ENCODE measurements at places on chromosomes 3 and 15.

GRCh38 chr3:127573912-127574311 is 16.6 kb downstream of the TPRA1 start:
- DNase-seq = no peak

DNA sequence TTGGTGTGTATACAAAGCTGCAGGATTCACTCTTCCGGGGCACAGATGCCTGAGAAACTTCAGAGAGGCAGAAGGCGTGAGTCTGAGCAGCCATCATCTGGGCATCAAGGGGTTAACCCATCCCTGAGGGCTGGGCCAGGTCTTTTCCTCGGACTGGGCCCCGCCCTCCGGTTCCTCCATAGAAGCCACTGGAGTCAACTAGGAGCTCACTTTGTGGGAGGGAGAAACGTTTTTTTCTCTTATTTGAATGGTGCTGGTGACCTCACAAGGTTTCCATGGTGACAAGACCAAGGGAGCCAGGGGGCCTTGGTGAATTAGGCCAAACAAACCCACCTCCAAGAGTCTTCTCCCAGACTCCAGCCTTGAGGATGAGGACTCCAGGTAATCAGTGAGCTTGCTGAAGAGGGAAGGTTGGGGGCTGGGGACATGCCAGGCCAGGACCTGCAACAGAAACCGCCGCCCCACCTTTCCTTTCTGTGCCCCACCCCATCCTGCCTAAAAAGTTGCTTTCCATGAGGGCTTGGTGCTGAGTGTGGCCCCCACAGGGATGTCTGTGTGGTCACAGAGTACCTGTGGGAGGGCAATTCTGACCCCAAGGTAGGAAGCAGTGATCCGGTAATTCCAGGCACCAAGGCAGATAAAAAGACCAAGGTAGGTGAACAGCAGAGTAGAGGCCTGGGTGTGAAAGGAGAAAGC is 14.8 kb upstream of the INSYN1 start:
- no peak for DNase-seq

DNA sequence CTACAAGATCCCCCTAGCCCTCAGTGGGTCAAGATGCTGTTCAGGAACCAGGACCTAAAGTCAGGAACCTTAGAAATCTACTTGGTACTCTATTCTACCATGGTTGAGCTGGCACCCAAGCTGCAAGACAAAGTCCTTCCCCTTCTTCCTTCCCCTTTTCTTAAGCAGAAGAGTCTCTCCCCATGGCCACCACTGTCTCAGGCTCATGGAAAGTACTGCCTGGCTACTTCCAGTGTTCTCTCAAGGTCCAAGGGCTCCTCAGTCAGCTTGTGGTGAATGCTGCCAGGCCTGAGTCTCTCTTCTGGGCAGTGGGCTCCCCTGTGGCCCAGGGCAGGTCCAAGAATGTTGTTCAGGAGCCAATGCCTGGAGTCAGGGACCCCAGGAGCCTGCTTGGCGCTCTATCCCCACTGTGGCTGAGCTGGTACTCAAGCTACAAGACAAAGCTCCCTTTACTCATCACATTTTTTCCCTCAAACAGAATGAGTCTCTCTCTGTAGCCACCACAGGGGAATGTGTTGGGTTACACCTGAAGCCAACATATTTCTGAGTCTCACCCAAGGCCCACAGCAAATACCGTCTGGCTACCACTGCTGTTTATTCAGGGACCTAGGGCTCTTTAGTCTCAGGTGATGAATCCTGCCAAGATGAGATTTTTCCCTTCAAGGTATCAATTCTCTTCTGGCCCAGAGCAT is 18.1 kb upstream of the SLC27A2 start:
- no peak for DNase-seq

- no peak for DNase-seq
Measured at GRCh38 chr3:29171043-29171990, 109.6 kb upstream of the RBMS3 start.

GRCh38 chr3:33071181-33071580 is 25.8 kb downstream of the GLB1 start:
- DNase-seq = no peak

DNA sequence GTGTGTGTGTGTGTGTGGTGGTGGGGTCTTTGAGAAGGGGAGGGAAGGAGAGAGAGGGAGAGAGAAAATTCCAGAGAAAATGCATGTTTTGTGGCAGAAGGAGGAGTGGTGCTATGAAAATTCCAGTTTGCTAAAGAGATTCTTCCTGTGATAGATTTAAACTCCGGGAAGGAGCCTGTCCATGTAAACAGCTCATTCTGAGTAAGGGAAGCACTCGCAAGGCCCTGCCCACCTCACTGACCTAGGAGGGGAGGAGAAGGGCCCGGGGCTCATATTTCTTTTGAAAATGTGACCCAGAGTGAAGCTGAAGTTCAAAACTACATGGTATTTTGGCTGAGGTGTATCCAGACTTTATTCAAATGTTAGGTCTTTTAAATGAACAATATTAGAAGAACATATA is 41.3 kb downstream of the ADAMTSL3 start:
- DNase-seq = no peak

GRCh38 chr3:50173685-50174516 is 17.5 kb upstream of the GNAT1 start:
- DNase-seq = no peak

- DNase-seq = no peak
Measured at GRCh38 chr15:51053571-51053970, 41.1 kb downstream of the TNFAIP8L3 start.

GRCh38 chr15:81170511-81170910 is 26.2 kb upstream of the IL16 start:
- DNase-seq = no peak

DNA sequence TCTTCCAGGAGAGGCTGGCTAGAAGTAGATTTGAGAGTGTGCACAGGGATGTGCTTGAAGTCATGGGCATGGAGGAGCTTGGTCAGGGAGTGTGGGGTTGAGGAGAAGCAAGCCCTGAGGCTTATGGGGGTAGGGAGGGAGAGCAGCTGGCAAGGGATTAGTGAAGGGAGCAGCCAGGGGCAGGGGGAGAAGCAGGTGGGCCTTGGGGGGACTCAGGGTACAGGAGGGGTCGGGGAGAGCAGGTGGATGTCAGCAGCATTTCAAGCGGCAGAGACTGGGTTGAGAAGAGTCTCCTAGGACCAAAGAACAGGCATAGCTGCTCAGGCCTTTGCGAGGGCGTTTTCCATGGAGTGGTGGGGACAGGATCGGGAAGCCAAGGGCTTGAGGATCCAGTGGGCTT is 3.4 kb upstream of the LMAN1L start:
- no peak for DNase-seq

- no peak for DNase-seq
Measured at GRCh38 chr15:95113041-95113440, 881.7 kb downstream of the MCTP2 start.

DNA sequence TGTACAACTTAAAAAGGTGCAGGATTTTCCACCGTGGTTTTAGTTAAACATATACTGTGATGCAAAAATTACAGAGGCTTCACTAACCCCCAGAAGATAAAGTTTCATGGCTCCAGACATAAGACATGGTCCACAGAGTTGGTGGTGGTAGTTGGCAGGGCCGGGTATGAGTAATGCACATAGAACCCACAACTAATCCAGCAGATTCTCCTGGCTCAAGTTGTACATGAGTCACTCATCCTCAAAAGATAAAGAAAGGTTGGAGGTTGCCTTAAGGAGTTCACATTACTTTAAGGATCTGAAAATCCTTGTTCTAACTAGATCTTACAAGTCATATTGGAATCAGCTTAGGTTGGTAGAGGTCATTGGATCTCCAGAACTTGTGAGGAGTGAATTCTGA is 98.3 kb upstream of the ZBTB20 start:
- no peak for DNase-seq

- no peak for DNase-seq
Measured at GRCh38 chr3:69088063-69088462, 3.3 kb downstream of the ARL6IP5 start.

DNA sequence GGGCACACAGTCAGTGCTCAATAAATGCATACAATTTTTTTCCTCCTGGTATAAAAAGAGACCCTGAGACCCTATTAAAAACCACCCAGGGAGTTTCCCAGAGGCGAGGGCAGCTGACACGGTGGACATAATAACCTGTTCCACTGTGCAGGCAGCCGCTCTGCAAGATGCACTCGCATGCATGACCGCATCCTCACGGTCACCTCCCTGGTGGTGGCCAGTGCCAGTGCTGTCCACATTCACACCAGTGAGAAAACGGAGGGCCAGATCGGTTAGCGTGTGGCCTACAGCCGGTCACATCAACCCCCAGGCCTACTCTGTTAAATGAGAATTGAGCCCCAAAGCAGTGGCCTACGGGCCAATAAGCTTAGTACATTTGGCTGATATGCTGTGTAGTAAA is 24.8 kb downstream of the SH3BP5 start:
- no peak for DNase-seq

DNA sequence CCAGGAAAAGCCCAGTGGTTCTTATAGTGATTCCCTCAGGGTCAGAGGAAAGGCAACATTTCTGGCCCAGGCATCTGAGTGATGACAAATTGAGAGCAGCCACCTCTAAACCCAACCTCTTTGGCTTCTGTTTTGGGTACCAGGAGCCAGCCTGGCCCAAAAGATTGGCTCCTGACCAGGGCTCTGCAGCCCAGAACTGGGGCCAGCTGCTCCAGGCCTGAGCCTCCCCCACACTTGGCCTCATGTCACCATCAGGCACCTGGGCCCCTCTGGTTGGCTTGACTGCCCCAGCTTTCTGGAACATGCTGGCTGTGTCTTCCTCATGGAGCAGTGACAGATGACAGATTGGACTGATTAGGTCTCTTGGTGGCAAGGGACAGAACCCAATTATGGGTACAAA is 26.0 kb upstream of the HCN4 start:
- no peak for DNase-seq

GRCh38 chr3:62630664-62631063 is 244.6 kb downstream of the CADPS start:
- DNase-seq = no peak

DNA sequence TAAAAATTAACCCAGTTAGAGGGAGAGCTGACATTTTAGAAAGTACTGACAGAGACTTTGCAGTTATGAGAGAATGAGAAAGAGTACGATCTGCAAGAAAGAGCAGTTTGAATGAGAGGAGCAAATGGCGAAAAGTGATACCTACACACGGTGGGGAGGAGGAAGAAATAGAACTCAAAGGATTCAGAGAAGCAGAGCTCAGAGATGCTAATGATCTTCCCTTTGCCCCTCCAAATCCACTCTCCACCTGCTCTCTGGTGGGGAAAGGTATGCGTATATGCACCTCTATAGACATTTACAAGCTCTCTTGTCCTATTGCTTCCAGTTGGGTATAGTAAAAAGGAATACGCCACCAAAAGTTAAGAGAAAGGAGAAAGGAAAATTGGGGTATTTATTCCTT is 123.3 kb upstream of the TTC14 start:
- DNase-seq = no peak

- no peak for DNase-seq
Measured at GRCh38 chr15:38535491-38536200, 29.0 kb downstream of the RASGRP1 start.

- no peak for DNase-seq
Measured at GRCh38 chr3:124459678-124460077, 270.6 kb upstream of the UMPS start.

GRCh38 chr3:4432259-4432658 is 34.8 kb downstream of the SUMF1 start:
- DNase-seq = no peak

DNA sequence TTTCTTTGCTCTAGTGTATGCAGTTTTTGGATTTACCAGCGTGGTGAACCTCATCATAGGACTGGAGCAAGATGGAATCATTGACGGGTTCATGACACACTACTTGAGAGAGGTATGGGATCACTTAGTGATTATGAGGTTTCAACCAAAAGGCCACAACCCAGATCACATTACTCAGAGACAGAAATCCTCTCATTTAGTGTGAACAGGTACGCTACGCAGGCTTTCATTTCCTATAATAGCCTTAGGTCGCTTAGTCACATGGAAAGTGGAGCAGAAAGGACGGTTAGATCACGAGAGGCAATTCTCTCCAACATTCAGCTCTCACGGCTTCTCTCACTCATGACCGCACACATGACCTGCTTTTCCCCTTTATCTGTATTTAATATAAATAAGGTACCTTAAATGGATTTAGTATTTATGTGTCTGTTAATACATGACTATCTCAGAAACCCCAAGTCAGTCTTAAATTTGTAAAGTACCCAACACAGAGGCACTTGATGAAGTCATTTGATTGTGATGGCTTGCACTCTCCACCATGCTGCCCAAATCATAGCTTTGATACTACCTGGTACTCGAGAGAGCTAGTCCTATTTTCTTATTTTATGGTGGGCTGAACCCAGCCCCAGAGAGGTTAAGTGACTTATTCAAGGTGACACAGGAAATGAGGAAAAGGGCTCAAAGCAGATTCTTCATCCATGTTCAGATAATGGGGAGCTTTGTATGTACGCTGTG is 8.6 kb downstream of the TM6SF1 start:
- no peak for DNase-seq

DNA sequence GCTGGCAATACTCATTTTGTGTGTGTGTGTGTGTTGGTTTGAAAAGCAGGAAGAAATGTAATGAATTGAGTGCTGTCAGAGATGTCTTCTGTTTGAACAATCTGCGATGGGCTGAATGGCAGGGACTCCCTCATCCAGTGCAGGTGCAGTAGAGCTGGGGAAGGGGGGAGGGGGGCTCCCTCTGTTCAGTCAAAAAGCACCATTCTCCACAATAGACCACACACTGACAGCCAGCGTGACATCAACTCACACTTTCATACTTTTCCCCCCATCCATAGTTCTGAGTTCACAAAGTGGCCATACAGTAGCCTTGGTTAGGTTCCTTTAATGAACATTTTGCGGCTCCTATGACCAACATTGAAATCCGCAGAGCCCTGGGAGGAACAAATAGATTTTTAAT is 10.4 kb downstream of the SOX2 start:
- no peak for DNase-seq

GRCh38 chr15:73284090-73284716 is 84.6 kb downstream of the HCN4 start:
- DNase-seq = no peak

DNA sequence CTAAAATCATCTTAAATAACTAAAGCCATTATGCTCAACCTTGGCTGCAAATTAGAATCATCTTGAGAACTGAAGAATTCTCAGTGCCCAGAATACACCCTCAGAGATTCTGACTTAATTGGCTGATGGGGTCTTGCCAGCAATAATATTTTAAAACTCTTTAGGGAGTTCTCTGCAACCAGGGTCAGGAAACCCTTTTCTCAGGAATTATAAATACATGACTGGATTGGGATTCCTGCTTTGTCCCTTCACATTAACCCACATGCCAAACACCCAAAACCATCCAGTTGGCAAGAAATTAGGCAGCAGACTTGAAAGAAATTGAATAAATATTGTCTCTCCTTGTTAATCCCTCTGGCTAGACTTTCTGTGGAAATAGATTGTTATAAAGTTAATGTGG is 482.3 kb upstream of the NECTIN3 start:
- no peak for DNase-seq

- no peak for DNase-seq
Measured at GRCh38 chr3:29694783-29695182, 413.9 kb downstream of the RBMS3 start.

DNA sequence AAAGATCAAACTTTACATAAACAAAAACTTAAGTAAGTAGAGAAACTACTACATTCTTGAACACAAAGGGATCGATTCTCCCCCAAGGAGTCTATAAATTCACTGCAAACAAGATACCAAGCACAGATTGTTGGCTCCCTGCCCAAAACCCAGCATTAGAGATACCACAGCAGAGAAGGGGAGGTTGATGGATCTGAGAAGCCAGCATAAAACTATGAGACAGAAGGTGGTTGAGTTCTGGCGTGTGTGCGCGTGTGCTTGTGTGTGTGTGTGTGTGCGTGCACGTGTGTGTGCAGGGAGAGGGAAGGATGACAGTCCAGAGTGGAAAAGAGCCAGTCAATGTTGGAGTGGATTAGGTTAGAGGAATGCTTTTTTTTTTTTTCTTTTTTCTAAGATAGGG is 143.2 kb upstream of the PRR20G start:
- no peak for DNase-seq
